ENCODE measurements at places on chromosomes 4 and X. TPM values are rescaled to one million over a fixed set of nuclear protein-coding genes. Genes with fewer than 3 reads are reported as not detected.

- H3K27me3 ChIP-seq, result peaks cover 3% of the 10 kb centered on the region
- H3K4me1 ChIP-seq, result peaks cover 11% of the 10 kb centered on the region
- H3K36me3 ChIP-seq, result no peaks in the 10 kb centered on the region
- H3K27ac ChIP-seq, result no peak overlapping the region
These were observed 4.4 kb upstream of the APBB2 start for GRCh38 chr4:41218703-41219102.

DNA sequence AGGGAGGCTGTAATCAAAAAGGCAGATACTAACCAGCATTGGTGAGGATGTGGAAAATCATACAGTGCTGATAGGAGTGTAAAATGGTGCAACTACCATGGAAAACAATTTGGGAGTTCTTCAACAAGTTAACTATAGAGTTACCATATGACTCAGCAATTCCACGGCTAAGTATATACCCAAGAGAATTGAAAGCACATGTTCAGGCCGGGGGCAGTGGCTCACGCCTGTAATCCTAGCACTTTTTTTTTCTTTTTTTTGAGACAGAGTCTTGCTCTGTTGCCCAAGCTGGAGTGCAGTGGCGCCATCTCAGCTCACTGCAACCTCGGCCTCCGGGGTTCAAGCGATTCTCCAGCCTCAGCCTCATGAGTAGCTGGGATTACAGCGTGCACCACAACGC is 15.0 kb upstream of the CD99L2 start:
- peak; percentile 45 for DNase-seq
- H3K36me3 ChIP-seq, result no peaks in the 10 kb centered on the region
- H3K27ac ChIP-seq, result no peak overlapping the region
- no peaks in the 10 kb centered on the region for H3K27me3 ChIP-seq

IGSF1 gene
- not detected for total RNA-seq

DNA sequence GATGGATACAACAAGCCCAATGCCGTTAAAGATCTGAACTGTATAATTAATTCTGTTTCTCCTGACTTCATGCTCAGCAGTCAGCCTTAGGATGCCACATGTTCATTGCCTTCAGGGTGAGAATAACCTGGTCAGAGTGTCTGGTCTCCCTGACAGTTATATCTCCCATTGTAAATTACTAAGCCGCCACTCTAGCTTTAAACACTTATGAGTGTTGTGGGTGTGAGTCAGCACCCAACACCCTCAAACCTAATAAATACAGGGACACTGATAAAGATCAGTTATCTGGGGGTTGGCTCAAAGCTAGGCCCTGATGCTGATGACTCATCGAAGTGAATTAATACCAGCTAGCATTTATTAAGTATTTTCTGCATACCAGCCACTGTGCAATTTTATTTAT is 64.9 kb upstream of the DYNLT3 start:
- H3K27ac ChIP-seq, result no peak overlapping the region
- DNase-seq, result peak; percentile 65
- peaks cover 21% of the 10 kb centered on the region for H3K4me1 ChIP-seq
- no peaks in the 10 kb centered on the region for H3K27me3 ChIP-seq

GRCh38 chr4:74921490-74921889 is 11.4 kb upstream of the PARM1 start:
- H3K4me1 ChIP-seq, result no peaks in the 10 kb centered on the region
- no peaks in the 10 kb centered on the region for H3K27me3 ChIP-seq
- no peak overlapping the region for H3K4me3 ChIP-seq
- no peak overlapping the region for H3K27ac ChIP-seq
- DNase-seq, result no peak

DNA sequence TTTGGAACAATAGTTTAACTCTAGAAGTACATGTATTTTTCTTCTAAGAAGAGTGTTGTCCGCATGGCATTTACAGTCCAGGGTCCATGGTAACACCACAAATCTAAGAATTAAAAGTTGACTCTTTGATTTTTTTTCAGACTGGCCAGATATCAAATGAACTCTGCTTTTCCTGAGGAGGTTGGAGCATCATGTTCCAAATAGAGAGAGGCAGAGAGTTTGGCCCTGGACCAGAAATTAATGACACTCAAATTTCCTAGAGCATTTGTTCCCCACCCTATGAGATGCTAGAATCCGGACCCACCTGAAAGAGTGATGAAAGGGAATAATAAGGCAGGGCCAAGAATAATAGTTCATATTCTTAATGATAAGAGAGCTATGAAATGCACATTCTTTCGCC is 47.0 kb upstream of the NAP1L5 start:
- peaks cover 4% of the 10 kb centered on the region for H3K36me3 ChIP-seq
- H3K4me1 ChIP-seq, result no peaks in the 10 kb centered on the region
- H3K27ac ChIP-seq, result no peak overlapping the region
- H3K4me3 ChIP-seq, result no peak overlapping the region
- H3K27me3 ChIP-seq, result no peaks in the 10 kb centered on the region

- peak overlapping the region; percentile 76 for H3K27ac ChIP-seq
- no peaks in the 10 kb centered on the region for H3K27me3 ChIP-seq
- H3K4me3 ChIP-seq, result no peak overlapping the region
- H3K36me3 ChIP-seq, result peaks cover 38% of the 10 kb centered on the region
- peak; percentile 63 for DNase-seq
These were observed 8.5 kb downstream of the OGT start for GRCh38 chrX:71541210-71542022.

DNA sequence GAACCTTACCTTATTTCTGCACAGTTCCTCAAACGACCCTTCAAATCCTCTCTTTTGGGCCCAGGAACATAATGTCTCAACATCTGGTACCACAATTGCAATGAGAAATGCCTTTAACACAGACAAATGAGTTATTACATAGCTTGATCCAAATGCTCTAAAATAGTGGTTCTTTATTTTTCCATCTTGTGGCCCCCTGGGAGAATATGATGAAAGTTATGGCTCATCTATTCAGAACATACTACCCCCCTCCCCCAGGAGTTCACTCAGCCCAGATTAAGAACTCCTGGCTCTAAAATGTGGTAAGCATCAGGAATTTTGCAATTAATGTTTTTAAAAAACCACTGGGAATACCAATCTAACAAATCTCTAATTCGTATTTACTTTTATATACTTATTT is 23.9 kb upstream of the CENPU start:
- no peaks in the 10 kb centered on the region for H3K4me1 ChIP-seq
- H3K27ac ChIP-seq, result no peak overlapping the region
- no peaks in the 10 kb centered on the region for H3K27me3 ChIP-seq
- H3K36me3 ChIP-seq, result no peaks in the 10 kb centered on the region
- no peak overlapping the region for H3K4me3 ChIP-seq

LRP2BP gene
- not detected for total RNA-seq

- no peaks in the 10 kb centered on the region for H3K27me3 ChIP-seq
- no peak for DNase-seq
- no peak overlapping the region for H3K27ac ChIP-seq
- no peak overlapping the region for H3K4me3 ChIP-seq
These were observed 39.4 kb upstream of the DDX60 start for GRCh38 chr4:168357941-168358340.

MEPE gene
- not detected for total RNA-seq

- H3K27me3 ChIP-seq, result no peaks in the 10 kb centered on the region
- H3K36me3 ChIP-seq, result no peaks in the 10 kb centered on the region
- no peaks in the 10 kb centered on the region for H3K4me1 ChIP-seq
These were observed 18.2 kb downstream of the GPRASP1 start for GRCh38 chrX:102669526-102669925.

GRCh38 chr4:1216869-1217294 is 32.0 kb downstream of the CTBP1 start:
- DNase-seq, result no peak

GRCh38 chrX:13574600-13574999 is 5.2 kb downstream of the EGFL6 start:
- no peak for DNase-seq
- H3K36me3 ChIP-seq, result no peaks in the 10 kb centered on the region
- no peak overlapping the region for H3K27ac ChIP-seq
- no peak overlapping the region for H3K4me3 ChIP-seq
- peaks cover 10% of the 10 kb centered on the region for H3K27me3 ChIP-seq

GRCh38 chrX:3592184-3592583 is 121.3 kb downstream of the PRKX start:
- H3K4me3 ChIP-seq, result no peak overlapping the region
- no peaks in the 10 kb centered on the region for H3K4me1 ChIP-seq
- H3K27me3 ChIP-seq, result no peaks in the 10 kb centered on the region
- peak; percentile 3 for DNase-seq
- H3K36me3 ChIP-seq, result no peaks in the 10 kb centered on the region
- H3K27ac ChIP-seq, result no peak overlapping the region

DNA sequence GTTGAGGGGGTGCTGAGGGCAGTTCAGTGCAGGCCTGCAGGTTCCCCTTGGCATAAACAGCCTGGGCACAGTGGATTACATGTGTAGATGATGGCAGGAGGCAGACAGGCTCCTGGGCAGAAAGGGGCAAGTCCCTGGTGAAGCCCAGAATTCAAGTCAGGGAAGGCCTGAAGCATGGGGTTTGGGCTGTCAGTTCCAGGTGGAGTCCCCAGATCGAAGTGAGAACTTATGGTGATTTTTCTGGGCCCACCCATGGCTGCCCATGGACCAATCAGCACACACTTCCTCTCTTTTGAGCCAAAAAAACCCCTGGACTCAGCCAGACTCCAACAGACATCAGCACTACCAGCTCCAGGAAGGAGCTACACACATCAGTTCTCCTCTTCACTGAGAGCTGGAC is 529.1 kb downstream of the PPARGC1A start:
- no peak for DNase-seq
- H3K36me3 ChIP-seq, result no peaks in the 10 kb centered on the region
- H3K27me3 ChIP-seq, result no peaks in the 10 kb centered on the region
- H3K4me3 ChIP-seq, result no peak overlapping the region

FAM47A gene
- not detected for total RNA-seq

GRCh38 chr4:98976716-98977115 is 18.8 kb upstream of the METAP1 start:
- no peaks in the 10 kb centered on the region for H3K4me1 ChIP-seq
- no peaks in the 10 kb centered on the region for H3K36me3 ChIP-seq
- no peaks in the 10 kb centered on the region for H3K27me3 ChIP-seq
- no peak overlapping the region for H3K27ac ChIP-seq

- no peak overlapping the region for H3K27ac ChIP-seq
- no peaks in the 10 kb centered on the region for H3K4me1 ChIP-seq
- no peaks in the 10 kb centered on the region for H3K36me3 ChIP-seq
- no peak for DNase-seq
These were observed 53.9 kb upstream of the RPS6KA3 start for GRCh38 chrX:20320461-20321159.

GRCh38 chr4:1872870-1873269 is 1.7 kb downstream of the NSD2 start:
- H3K27ac ChIP-seq, result peak overlapping the region; percentile 98
- H3K36me3 ChIP-seq, result no peaks in the 10 kb centered on the region
- peak overlapping the region; percentile 98 for H3K4me3 ChIP-seq
- H3K4me1 ChIP-seq, result peaks cover 28% of the 10 kb centered on the region
- peak; percentile 34 for DNase-seq

TDO2 gene
- 1.0 TPM for total RNA-seq

BEND4 gene
- 0.13 TPM for total RNA-seq

- DNase-seq, result no peak
- H3K4me3 ChIP-seq, result no peak overlapping the region
- H3K27me3 ChIP-seq, result no peaks in the 10 kb centered on the region
- no peaks in the 10 kb centered on the region for H3K4me1 ChIP-seq
- no peaks in the 10 kb centered on the region for H3K36me3 ChIP-seq
These were observed 36.5 kb upstream of the LINC00632 start for GRCh38 chrX:140672840-140673731.

DNA sequence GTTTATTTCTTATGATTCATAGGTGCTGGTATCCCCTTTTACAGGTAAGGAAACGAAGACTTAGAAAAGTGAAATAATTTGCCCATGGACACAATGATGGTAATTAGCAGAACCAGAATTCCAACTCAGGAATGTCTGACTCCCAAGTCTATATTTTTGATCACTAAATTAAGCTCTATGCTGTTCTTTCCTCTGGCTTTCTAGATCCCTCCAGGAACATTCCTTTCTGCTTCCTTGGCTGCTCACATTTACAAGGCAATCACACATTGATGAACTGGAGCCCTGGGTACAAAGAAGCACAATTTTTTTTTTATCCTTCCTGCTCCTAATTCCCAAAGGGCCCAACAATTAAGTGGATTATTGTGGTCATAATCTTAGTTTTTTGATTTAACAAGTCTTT is 7.0 kb upstream of the CDKN2AIP start:
- H3K27me3 ChIP-seq, result no peaks in the 10 kb centered on the region
- DNase-seq, result no peak
- no peaks in the 10 kb centered on the region for H3K4me1 ChIP-seq
- H3K4me3 ChIP-seq, result no peak overlapping the region
- no peak overlapping the region for H3K27ac ChIP-seq

DNA sequence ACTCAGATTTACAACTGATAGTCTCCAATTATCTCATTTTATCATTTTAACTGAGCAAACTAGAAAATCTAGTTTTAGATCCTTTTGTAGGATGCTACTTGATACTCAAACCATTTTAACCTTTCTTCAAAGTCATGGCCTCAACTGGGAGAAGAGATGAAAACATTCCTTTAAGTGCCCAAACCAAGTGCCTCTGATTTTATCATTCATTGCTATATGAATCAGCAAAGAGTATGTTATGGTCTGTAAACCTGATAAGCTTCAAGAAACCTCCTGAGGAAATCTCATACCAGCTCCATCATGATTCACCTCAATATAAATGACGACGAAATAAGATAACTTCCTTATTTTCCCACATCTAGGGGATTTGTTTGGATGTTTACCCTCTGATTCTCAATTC is 119.9 kb downstream of the FAM13A start:
- H3K36me3 ChIP-seq, result no peaks in the 10 kb centered on the region
- DNase-seq, result no peak
- H3K4me3 ChIP-seq, result no peak overlapping the region
- no peaks in the 10 kb centered on the region for H3K4me1 ChIP-seq
- H3K27ac ChIP-seq, result no peak overlapping the region
- H3K27me3 ChIP-seq, result no peaks in the 10 kb centered on the region

GRCh38 chr4:177450426-177451107 is 8.3 kb upstream of the AGA start:
- peaks cover 27% of the 10 kb centered on the region for H3K4me1 ChIP-seq
- no peak for DNase-seq
- H3K36me3 ChIP-seq, result no peaks in the 10 kb centered on the region
- no peaks in the 10 kb centered on the region for H3K27me3 ChIP-seq
- no peak overlapping the region for H3K4me3 ChIP-seq

- no peaks in the 10 kb centered on the region for H3K27me3 ChIP-seq
- H3K4me3 ChIP-seq, result no peak overlapping the region
- H3K36me3 ChIP-seq, result no peaks in the 10 kb centered on the region
- peaks cover 3% of the 10 kb centered on the region for H3K4me1 ChIP-seq
- DNase-seq, result peak; percentile 53
These were observed 256.3 kb downstream of the CENPC start for GRCh38 chr4:67288964-67289363.

ETDA gene
- not detected for total RNA-seq

GRCh38 chr4:85081196-85081595 is 114.7 kb upstream of the WDFY3 start:
- H3K4me3 ChIP-seq, result no peak overlapping the region
- no peak for DNase-seq
- H3K27me3 ChIP-seq, result no peaks in the 10 kb centered on the region
- H3K4me1 ChIP-seq, result no peaks in the 10 kb centered on the region

GRCh38 chr4:78937837-78938236 is 1.4 kb downstream of the PAQR3 start:
- no peak for DNase-seq
- no peaks in the 10 kb centered on the region for H3K27me3 ChIP-seq
- no peak overlapping the region for H3K4me3 ChIP-seq
- no peaks in the 10 kb centered on the region for H3K36me3 ChIP-seq
- no peak overlapping the region for H3K27ac ChIP-seq
- no peaks in the 10 kb centered on the region for H3K4me1 ChIP-seq

- H3K4me1 ChIP-seq, result peaks cover 10% of the 10 kb centered on the region
- no peaks in the 10 kb centered on the region for H3K27me3 ChIP-seq
- H3K4me3 ChIP-seq, result no peak overlapping the region
- peak; percentile 55 for DNase-seq
- no peak overlapping the region for H3K27ac ChIP-seq
These were observed 10.8 kb downstream of the LARP7 start for GRCh38 chr4:112647785-112648184.

RNF128 gene
- total RNA-seq, result not detected

All from A673 (cell line).